Liver (tissue), 10 donors: ENCODE measurements at places on chromosomes 5 and 9. TPM values are rescaled to one million over a fixed set of nuclear protein-coding genes. Genes with fewer than 3 reads are reported as not detected.

Gene ZNF658
- total RNA-seq, result 1.0 TPM

Gene FOXD1
- total RNA-seq, result not detected

Gene HTR4
- total RNA-seq, result 1.8 TPM

Gene LARP1
- total RNA-seq, result 37.7 TPM

Gene MEIKIN
- total RNA-seq, result 0.51 TPM

Gene GALNT12
- total RNA-seq, result 0.25 TPM

Gene POLR1E
- total RNA-seq, result 25.5 TPM
